ENCODE measurements at places on chromosomes 6 and 20.

DNA sequence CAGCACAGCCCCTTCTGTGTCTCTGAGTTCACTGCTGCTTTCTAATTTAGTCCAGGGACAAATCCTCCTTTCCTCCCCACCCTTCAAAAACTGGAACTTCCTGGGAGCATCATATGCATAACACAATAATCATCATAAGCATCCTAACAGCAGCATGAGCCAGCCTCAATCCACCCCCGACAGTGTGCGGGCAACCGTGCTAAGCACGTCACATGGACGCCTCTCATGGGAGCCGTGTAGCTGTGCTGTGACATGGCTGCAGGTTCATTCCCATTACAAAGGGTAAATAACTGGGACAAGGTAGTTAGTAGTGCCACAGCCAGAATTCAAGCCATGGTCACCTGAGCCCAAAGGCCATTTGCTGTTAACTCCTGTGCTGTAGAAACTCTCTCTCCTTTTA, 24.5 kb upstream of the ULBP3 start:
- DNase-seq = no peak

DNA sequence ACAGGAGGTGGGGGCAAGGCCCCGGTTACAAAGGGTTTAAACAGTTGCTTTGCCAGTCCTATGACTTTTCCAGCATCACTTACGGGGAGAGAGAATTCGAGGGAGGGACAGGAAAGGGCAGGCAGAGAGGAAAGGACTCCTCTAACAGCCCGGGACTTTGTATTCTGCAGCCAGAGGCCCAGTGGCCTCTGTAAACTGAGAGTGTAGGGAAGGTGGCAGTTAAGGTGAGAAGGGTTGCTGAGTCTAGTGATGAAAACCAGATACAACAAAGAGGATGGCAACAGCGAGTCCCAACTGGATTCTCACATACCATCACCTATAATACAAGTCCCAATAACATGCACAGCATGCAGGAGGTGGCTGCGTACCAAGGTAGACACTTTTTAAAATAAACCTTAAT, 13.5 kb downstream of the PLAGL2 start:
- DNase-seq = no peak

DNA sequence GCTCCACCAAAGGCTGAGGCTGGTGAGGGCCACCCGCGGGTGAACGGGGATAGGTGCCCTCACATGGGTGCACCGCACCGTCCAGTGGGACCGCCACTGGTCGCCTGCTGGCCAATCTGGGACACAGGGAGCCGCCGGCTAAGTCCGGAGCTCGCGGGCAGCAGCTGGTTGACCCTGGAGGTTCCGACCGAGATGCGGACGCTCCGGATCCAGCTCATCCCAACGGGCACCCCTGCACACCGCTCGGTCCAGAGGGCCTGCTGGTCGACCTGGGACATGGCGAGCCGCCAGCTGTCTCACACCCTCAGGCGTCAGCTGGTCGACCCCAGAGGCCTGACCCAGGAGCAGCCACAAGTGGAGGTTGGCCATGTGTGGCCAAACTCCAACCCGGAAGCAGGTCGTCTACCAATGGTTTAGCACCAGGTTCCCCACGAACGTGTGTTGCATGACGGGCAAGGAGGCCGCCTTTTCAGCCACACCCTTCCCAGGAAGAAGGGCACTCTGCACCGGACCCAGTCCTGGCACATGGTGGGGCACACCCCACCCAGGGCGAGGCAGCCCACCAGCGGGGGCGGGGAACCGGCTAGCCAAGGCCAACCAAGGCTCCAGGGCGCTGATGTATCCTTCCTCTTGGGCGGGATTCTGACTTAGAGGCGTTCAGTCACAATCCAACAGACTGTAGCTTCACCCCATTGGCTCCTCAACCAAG, 746.0 kb upstream of the DEFB115 start:
- no peak for DNase-seq

GRCh38 chr6:3081960-3082359, 13.7 kb downstream of the RIPK1 start:
- no peak for DNase-seq

DNA sequence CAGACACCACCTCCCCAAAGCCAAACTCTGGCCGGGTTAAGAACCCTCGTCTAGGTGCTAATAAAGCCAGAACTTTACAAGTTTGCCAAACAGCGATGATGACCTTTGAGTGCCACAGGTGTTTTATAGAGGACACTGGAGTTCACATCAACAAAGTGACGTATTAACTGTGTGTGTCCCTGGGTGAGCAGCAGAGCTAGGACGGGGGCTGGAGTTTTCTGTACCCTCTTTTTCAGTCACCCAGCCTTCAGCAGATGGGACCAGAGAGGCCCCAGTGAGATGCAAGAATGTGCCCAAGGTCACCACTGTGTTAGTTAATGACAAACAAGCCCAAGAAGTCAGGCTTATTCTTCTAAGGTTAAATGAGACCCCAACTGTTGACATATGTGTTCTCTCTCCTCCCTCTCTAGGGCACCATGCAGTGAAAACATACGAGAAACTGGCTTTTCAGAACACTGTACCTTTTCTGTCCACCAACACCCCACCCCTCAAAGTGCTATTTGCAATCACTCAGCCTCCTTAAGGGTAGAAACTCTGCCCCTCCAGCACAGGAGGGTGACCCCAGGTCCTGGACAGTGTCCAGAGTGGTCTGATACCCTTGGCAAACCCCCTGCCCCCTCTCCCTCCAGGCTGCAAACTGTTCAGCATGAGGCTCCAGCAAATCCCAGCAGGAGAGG, 5.2 kb downstream of the SDC4 start:
- no peak for DNase-seq

GRCh38 chr6:28137505-28137981, 4.1 kb upstream of the ZKSCAN8 start:
- peak; percentile 87 for DNase-seq

GRCh38 chr20:46767127-46767761, 57.8 kb downstream of the SLC2A10 start:
- DNase-seq = peak; percentile 28

GRCh38 chr6:21085211-21085610, 508.3 kb upstream of the SOX4 start:
- no peak for DNase-seq

DNA sequence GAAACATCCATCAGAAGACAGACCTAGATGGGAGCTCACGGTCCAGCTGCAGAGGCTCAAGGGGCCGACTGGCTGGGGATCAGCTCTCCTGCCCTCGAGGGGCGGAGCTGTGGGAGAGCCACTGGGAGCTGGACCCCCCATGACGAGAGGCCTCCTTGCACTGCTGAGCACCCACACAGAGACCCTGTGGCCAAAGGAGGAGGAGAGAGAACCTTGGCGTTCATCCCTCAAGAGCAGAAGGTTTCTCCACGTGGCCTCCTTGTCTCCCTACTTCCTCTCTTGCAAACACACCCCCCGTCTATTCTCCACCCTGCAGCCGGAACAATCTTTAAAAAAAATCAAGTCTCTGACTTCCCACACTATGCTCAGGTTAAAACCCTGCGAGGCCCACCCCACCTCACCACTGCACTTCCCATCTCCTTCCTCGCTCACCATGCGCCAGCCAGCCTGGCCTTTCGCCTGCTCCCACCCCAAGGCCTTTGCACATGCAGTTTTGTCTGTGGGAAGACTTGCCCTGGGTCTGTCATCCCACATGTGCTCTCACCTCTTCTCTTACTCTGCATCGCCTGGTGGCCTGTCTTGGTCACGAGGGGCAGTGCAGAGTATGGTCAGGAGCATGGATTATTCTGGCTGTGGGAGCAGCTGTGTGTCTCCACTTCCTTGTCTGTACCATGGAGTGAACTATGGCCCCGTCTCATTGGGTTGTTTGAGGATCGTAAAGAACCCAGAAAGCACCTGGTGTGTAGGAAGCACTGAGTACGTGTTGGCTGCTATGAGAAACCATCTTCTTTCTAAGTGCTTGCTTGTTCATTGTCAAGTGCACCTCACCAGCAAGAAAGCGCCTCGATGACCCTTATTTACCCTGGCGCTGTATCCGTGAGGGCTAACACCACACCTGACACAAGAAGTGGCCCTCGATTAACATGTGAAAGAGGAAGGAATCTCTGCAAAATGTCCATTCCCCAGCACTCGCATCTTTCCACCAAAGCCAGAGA, 32.9 kb downstream of the PMEPA1 start:
- DNase-seq = no peak
